ENCODE measurements at places on chromosomes 12 and 14.

- DNase-seq: no peak
Observed at GRCh38 chr12:109696485-109697269, 16.9 kb upstream of the FAM222A start.

- DNase-seq: no peak
Observed at GRCh38 chr12:23721268-23721667, 228.2 kb downstream of the SOX5 start.

DNA sequence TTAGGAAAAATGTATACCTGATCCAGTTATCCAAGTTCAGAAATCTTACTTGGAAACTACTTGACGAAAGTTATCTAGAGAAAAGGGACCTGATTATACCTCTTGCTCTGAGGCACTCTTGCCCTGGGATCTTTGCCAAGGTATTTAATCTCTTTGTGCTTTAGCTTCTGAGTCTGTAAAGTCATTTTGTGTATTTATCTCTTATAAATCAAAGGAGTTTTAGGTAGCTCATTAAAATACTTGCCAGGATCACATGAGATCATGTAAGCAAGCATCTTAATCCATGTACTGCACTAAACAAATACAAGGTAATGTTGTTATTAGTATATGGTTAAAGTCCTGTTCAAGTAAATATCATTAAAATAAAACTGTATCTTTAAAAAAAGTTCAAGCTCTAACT, 147.5 kb downstream of the IPO8 start:
- no peak for DNase-seq

GRCh38 chr12:108633081-108633533, 587 bp downstream of the SELPLG start:
- no peak for DNase-seq

DNA sequence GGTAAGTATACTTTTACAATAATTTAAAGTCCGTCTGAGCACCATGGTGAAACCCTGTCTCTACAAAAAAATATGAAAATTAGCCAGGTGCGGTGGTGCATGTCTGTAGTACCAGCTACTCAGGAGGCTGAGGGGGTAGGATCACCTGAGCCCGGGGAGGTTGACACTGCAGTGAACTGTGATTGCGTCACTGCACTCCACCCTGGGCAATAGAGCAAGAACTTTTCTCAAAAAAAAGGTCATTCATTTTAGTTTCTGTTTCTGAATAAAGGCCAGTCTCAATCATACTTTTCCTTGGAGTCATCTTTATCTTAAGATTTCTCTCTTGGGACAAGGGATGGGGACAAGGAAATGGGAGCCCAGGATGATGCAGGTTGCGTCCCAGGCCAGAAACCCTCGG, 12.9 kb downstream of the ANKRD13A start:
- DNase-seq: no peak

GRCh38 chr12:94829552-94829951, 173.9 kb downstream of the NDUFA12 start:
- no peak for DNase-seq

DNA sequence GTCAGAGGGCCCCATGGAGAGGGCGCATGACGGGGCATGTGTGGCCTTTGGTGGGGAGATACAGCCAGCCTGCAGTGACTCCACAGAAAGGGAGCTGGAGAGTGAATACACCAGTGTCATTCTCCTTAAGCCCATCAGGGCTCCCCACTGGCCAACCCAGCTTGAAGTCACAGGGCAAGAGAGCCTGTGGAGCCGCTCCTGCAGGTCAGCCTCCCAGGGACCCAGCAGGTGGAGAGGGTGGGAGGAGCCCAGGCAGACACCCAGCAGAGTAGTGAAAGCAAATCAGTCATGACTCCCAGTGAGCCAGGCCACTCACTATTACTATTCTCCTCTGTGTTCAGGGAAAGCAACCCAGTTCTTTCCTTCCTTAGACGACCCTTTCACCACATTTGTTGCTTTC, 110.0 kb upstream of the CPM start:
- DNase-seq: no peak
